Choroid plexus epithelial cell (primary cell): ENCODE measurements at places on chromosomes 12 and 14.

GRCh38 chr14:89452281-89452680 lies 35.2 kb upstream of the FOXN3 start:
- DNase-seq, result no peak

- no peak for DNase-seq
These were observed 515.4 kb downstream of the FUT8 start for GRCh38 chr14:65927931-65928356.

DNA sequence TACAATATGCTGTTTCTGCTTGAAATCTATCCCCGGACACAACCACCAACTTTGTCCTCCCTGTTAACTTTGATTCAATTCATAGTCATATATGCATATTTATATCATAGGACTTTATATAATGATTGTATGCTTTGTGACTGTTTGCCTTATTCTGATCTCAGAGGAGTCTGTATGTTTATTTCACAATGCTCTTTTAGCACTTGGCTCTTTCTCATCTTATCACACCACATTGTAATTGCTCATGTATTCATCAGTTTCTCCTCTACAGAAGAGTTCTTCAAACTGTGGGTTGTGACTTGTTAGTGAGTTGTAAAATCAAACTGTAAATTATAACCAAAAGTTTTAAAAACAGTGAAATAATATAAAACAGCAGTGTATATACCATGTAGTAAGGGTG lies 21.7 kb upstream of the PPM1A start:
- DNase-seq, result no peak

DNA sequence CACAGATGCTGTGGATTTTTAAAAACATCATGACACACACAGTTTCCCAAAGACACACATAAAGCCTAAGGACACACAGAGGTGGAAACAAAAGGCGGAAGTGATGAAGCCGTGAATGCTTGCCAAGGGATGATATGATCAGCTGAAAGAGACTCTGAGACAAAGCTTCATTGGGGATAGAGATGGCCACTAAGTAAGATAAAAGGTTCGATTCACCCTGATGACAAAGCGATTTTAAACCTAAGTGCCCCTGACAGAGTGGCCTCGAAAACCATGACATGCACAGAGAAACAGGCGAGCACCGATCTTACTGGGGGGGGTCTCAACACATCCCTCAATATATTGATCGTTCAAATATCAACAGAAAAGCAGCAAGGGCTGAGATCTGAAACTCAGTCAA lies 20.3 kb upstream of the EIF5 start:
- DNase-seq, result no peak

GRCh38 chr14:39673734-39674133 lies 241.5 kb upstream of the FBXO33 start:
- DNase-seq, result no peak

DNA sequence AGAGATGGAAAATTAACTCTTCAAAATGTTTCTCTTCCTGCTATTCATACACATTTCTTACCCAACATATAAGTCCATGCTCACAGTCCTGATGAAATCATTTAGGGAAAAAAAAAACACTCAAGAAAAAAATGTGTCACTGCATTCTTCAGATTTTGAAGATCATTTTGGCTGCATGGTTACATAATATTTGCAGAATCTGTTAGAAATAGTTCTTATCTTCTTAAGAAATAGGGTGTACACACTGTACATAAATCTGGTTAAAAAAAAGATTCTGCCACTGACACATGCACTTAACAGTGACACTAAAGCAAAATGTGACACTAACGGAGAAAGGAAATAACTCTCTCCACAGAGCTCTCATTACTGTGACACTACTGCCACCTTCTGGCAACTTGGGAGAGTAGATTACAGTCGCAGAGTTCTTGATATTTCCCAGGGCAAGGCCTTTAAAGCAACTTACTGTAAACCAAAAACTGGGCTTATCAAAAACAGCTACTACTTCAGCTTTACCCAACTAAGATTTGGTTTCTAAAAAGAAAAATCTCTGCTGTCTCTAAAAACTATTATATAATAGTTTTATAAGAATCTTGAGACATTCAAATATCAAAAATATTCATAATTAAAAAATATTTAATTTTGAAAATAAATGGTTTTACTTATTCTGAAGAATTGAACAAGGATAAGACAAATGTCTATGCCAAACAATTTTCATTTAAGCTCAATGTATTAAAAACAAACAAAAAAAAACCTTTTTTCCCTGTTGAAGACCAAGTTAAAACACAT lies 65.0 kb downstream of the SETD3 start:
- DNase-seq, result peak; percentile 90

- peak; percentile 69 for DNase-seq
These were observed 87.9 kb downstream of the GAS2L3 start for GRCh38 chr12:100661300-100661951.

DNA sequence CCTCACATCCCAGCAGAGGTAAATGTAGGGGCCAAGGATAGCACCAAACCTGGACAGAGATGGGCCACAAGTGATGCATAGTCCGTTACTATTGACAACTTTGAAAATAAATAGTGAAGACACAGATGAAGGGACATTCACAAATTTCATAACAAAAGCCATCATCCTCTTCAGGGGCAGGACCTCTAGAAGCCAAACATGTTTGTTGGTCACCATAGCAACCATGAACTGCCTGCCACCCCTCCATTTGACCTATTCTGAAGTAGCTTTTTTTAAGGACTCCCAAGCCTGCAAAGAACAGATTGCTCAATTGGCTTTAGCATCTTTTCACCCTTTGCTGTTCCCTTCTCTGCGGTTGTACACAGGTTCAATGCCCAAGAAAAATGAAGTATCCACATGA lies 35.7 kb upstream of the MDM1 start:
- peak; percentile 77 for DNase-seq

DNA sequence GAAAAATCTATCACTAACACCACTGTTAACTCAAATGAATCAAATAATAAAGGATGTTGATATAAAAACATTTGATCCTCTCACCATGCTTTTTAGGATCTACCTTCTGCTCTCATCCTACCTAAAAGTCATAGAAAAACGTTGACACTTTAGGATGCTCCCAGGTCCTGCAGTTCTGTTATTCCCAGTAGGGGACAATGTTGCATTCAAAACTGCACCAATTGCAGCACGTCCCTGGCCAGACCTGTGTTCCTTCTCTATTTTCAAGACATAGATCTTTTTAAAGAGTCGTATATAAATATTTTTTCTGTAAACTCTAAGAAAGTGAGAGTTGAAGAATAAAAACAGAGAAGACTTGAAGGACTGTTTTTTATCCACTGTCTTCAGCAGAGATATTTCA lies 8.8 kb downstream of the AICDA start:
- DNase-seq, result peak; percentile 6

DNA sequence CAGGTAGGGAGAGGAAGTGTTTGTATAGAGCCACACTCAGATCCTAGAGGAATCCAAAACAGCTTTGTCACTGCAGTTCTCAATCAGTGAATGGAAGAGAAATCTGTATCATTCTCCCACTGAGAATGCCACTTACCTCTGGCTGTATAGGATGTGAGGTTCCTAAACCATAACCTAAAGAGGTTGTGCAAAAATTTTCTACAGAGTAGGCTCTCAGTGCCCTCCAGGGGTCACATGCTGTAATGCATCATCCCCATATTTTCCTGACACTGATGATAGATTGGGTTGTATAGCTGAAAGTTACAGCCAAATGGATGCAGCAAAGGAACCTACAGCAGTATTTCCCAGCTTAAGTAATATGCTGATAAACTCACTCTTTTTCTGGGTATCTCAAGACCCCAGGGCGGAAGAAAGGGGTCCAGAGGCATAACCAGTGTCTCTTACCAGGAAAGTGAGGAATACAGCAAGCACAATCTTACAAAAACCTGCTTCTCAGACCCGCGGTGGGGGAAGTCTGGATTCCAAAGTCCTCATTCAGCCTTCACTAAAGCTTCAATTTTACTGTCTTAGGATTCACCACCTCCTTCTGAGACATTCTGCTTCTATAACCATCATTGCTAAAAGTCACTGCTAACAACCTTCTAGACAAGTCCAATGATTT lies 3.8 kb downstream of the BCDIN3D start:
- peak; percentile 72 for DNase-seq

DNA sequence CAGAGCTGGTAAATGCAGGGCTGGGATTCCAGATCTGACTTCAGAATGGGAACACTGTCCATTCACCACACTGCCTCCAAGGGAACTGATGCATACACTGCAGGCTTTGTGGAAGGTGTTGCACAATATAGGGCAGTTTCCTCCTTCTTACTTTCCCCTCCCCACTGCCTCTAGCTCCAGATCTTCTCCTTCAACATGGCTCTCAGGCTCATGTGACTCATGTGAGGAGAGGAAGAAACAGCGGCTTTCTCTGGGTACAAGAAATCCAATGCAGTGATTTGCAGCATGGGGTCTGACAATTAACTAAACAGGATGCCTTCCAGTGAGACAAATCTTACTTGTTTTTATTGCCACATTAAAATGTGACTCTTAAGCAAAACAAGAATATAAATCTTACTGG lies 447.6 kb upstream of the CCDC196 start:
- peak; percentile 52 for DNase-seq

DNA sequence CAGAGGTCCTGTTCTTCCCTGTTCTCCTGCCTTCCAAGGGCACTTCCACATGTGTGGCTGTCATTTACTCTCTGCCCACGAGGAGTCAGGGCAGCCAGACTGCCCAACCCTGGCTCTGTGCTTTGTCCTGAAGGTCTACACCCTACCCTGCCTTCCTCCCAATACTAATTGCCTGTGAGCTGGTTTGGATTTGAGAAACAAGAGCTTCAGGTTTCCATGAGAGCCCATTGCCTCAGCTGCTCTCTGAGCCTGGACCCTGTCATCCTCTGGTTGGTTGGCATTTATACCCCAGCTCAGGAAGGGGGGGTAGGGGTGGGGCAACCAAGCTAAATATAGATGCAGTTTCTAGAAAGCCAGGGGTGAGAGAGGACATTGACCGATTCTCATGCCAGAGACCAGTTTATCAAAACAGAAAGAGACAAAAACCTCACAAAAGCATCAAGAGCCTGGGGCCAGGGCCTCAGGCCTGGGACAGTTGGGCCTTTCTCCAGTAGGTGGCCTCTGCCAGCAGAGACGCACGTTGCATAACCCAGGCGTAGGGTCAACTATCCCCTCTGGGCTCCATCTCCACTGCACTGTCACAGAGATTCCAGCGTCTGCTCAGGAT lies 34.5 kb downstream of the VDR start:
- DNase-seq, result peak; percentile 24

- DNase-seq, result no peak
These were observed 223.0 kb downstream of the SLC6A15 start for GRCh38 chr12:84689638-84690037.

- peak; percentile 52 for DNase-seq
These were observed 14.3 kb downstream of the TBX3 start for GRCh38 chr12:114669401-114670290.

- DNase-seq, result no peak
These were observed 135.7 kb downstream of the CNTN1 start for GRCh38 chr12:40827683-40828592.

DNA sequence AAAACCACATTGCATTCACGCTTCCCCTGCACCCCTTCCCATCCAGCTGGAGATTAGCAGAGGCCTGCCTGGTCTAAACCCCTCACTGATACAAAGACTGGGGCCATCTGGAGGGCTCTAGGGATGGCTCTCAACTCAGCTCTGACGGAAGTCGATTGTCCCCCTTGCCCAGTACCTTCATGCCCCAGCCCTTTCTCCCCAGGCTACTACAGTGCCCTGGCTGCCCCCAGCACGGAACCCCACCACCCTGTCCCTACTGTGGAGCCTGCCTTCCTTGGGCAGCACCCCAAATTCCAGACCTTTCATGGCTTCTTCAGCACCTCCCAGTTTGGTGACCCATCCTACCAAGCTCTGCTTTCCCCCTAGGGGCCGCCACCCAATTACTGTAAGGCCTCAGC lies 25.6 kb downstream of the ZFP36L1 start:
- no peak for DNase-seq

DNA sequence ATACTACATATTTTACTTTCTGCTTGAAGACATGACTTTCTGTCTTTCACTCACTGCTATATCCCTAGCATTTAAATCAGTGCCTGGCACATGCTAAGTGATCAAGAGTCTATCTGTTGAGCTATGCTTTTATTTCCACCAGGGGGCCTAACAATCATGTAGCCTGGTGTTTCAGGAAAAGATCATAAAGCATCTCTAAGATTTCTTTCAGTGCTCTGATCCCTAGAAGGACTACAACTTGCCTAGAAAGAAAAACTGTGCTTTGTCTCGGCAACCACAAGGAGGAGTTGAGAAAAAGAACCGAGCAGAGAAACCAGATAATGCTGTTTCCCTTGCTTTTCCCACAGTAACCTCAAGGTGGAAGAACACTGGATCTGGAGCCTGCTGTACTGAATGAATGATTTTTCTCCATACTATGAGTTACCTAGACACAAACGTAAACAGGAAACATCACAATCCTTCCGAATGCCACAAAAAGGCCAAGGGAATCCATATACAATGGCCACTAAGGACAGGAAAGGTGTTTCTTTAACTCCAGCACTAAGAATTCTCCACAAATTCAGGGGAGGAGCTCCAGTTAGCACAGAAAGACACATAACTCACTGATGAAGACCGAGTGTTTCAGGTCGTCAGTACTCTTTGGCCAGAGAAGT lies 1.2 kb downstream of the CRY1 start:
- peak; percentile 98 for DNase-seq

DNA sequence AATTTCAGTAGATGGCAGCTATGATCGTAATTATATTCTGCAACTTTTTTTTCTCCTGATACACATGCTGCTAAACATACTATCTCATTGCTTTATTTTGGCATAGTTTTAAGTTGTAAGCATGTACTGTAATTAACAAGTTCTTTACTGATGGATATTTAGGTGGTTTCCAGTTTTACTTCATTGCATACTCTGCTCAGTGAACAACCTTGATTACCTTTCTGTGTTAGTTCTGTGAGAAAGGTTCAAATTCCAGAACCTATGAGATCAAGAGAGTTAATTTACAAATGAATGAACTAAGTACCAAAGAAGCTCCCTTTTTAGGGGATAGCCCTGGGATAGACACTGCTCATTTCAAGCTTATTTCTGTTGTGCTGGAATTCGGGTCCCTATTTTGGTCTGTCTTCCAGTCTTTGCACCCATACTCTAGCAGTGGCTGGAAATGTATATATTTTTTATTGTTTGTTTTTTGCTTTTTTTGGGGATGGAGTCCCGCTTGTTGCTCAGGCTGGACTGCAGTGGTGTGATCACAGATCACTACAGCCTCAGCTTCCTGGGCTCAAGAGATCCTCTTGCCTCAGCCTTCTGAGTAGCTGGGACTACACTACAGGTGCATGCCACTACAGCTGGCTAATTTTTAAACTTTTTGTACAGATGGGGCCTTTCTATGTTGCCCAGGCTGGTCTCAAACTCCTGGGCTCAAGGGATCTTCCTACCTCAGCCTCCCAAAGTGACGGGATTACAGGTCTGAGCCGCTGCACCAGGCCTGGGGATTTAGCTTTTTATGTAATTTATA lies 10.6 kb downstream of the PAPOLA start:
- no peak for DNase-seq

- no peak for DNase-seq
These were observed 77.5 kb downstream of the ELK3 start for GRCh38 chr12:96271469-96272199.
